ENCODE measurements at places on chromosomes 6 and 20.

GRCh38 chr6:69866770-69867638 is 648 bp downstream of the COL19A1 start:
- peak; percentile 23 for DNase-seq

DNA sequence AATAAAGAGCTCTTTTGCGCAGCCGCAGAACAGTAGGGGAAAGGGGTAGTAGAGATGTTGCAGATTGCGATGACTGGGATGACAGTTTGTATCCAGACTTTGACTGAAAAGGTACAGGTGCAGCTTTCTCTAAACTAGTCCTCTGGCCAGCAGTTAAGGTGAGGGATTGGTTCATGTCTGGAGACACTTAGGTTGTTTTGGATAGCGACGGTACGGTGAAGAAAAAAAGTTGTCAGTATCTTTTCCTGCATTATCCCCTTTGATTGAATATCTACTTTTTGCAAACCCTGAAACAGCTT is 537 bp downstream of the PRR3 start:
- DNase-seq = no peak

DNA sequence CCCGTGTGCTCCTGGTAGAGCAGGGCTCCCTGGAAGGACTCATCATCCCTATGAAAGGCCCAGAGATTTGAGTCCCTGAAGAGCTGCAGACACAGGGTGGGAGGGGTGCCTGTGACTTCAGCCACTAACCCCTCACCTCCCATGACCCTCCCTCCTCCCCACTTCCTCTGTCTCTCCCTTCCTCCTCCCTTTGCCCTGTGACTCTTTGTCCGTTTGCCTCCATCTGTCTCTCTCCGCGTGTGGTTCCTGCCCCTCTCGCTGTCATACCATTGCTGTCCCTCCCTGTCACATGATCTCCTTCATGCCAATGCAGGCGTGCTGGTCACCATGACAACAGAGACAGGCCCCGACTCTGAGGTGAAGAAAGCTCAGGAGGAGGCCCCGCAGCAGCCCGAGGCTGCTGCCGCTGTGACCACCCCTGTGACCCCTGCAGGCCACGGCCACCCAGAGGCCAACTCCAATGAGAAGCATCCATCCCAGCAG is 19.0 kb downstream of the EPB41L1 start:
- DNase-seq = no peak

- DNase-seq = no peak
Observed at GRCh38 chr20:58025233-58025632, 203.2 kb downstream of the ANKRD60 start.

GRCh38 chr20:17589161-17589834 is 19.4 kb downstream of the DSTN start:
- no peak for DNase-seq

DNA sequence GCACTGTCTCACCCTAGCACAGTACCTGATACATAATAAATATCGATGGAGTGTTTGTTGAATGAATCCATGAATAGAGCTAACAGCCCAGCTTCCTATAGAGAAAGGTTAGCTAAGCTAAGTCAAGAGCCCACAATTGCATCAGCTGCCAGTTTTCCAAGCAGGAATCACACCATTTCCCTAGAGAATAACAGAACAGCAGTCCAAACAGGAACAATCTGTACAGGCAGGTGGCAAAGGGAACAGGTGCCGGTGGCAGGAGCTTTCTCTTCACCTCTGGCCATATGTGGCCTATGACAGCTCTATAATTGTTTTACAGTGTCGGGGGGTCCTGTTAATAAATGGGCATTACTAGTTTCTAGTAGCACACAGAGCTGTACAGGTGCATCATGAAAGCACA is 38.8 kb downstream of the ISM1 start:
- no peak for DNase-seq

DNA sequence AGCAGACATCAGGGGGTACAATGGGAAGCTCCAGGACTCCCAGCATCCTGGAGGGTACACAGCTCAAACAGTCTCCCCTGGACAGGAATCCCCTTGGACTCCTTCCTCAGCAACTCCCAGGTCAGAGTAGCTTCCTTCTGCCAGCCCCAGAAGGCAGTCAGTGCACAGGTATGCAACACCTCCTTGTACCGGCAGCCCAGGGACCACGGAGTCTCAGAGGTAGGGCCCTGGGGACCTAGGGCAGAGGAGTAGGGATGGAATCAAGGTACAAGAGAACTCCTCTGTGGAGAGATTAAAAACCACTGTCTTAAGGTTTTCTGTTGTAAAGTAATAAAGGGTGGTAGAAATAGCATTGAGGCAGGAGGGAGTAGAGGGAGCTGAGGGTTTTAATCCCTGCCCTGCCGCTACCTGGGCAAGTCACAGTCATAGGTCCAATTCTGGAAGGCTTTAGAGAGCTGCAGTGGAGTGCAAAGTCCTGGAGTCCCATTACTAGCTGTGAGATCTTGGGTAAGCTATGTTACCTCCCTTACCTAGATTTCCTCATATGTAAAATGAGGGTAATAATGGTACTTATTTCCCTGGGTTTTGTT is 7.5 kb downstream of the TP53TG5 start:
- no peak for DNase-seq

- no peak for DNase-seq
Observed at GRCh38 chr6:24031496-24031895, 94.5 kb upstream of the NRSN1 start.
